CD4-positive, alpha-beta T cell treated with Interferon alpha-2 for 1 hour (primary cell): ENCODE measurements at places on chromosomes 7 and 10.

DNA sequence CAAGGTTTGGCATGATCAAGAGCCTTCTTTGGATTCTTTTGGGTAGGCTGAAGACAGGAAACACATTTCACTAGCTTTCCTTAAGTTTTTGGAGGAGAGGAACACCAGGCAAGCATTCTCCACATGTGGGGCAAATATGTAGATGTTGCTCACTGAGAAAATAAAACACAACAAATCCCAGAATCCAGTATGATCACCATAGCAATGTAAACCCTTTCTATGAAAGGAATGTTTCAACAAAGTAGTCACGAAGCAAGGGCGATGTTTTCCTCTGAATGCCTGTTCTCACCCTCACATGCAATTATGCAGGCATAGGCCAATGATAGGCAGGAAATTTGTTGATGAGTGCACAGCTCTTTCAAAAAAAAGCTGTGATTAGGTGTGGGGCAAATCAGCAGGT lies 20.5 kb upstream of the CEP41 start:
- no peak for DNase-seq

DNA sequence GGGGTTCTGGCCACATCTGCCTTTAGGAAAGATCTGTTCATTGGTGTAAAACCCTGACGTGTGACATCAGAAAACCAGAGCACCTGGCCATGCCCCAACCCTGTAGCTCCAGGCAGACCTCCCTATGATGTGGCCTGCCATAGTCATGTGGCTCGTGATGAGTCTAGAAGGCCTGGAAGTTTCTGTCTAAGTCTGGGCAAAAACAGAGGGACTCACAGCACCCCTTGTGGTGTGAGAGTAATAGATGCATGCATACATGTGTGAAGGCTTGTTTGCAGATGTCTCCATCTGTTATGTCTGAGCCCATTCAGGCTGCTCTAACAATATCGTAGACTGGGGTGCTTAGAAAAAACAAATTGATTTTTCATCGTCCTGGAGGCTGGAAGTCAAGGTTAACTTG lies 309.3 kb downstream of the PAXIP1 start:
- no peak for DNase-seq

DNA sequence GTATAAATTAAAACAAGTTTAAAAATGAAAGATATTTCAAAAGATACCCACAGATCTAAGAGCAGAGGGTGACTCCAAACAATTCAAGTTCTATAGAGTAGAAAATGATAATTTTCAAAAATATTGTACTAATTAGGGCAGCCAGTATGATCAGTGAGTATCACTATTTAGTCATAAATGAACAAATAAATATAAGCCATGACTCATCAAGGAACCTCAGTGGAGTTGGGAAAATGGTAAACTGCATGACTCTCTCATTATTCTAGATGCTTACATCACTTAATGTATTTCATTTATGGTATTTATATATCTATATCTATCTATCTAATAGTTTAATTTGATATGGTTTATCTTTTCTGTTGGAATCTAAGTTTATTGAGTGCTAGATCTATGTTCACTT lies 94.3 kb downstream of the THSD7A start:
- DNase-seq, result no peak

DNA sequence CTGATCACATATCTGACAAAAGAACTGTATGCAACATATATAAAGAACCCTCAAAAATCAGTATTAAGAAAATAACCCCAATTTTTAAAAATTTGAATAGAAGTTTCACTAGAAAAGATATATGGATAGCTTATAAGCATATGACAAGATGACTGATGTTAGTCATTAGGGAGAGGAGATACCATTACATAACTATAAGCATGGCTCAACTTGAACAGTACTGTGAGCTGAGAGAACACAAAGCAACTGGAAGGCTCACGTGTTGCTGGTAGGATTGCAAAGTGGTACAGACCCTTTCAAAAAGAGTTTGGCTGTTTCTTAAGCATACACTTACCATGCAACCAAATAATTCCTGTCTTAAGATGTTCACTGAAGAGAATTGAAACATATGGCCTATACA lies 14.7 kb downstream of the CCDC71L start:
- no peak for DNase-seq
